ENCODE measurements at places on chromosomes 4 and X. TPM values are rescaled to one million over a fixed set of nuclear protein-coding genes. Genes with fewer than 3 reads are reported as not detected.

TRIM61 gene
- total RNA-seq, result not detected

PCDH10 gene
- total RNA-seq, result not detected

LONRF3 gene
- 3.2 TPM for total RNA-seq

VEGFD gene
- not detected for total RNA-seq

TMSB15B gene
- 10.3 TPM for total RNA-seq

LUZP4 gene
- total RNA-seq, result not detected

FRG2 gene
- total RNA-seq, result not detected

XPNPEP2 gene
- not detected for total RNA-seq

IGFBP7 gene
- 99.7 TPM for total RNA-seq

GLUD2 gene
- total RNA-seq, result 1.2 TPM

CXCL1 gene
- total RNA-seq, result 43.3 TPM

TLL1 gene
- 10.0 TPM for total RNA-seq

PFKFB1 gene
- total RNA-seq, result 0.17 TPM

TLR2 gene
- 33.2 TPM for total RNA-seq

CLTRN gene
- total RNA-seq, result 2.2 TPM

MTNR1A gene
- total RNA-seq, result 0.67 TPM

UPF3B gene
- 11.9 TPM for total RNA-seq

POU4F2 gene
- not detected for total RNA-seq

HTN1 gene
- total RNA-seq, result not detected

CACNA1F gene
- not detected for total RNA-seq

ERVMER34-1 gene
- 5.7 TPM for total RNA-seq

STAP1 gene
- not detected for total RNA-seq

TACC3 gene
- 73.0 TPM for total RNA-seq

LAMP2 gene
- 137 TPM for total RNA-seq

Data from mammary epithelial cell (primary cell).